ENCODE measurements at places on chromosomes 1 and 21. TPM values are rescaled to one million over a fixed set of nuclear protein-coding genes. Genes with fewer than 3 reads are reported as not detected.

- peaks cover 27% of the 10 kb centered on the region for H3K4me1 ChIP-seq
- no peak overlapping the region for H3K4me3 ChIP-seq
- DNase-seq: no peak
Measured at GRCh38 chr1:8625491-8625890, 191.9 kb downstream of the RERE start.

DNA sequence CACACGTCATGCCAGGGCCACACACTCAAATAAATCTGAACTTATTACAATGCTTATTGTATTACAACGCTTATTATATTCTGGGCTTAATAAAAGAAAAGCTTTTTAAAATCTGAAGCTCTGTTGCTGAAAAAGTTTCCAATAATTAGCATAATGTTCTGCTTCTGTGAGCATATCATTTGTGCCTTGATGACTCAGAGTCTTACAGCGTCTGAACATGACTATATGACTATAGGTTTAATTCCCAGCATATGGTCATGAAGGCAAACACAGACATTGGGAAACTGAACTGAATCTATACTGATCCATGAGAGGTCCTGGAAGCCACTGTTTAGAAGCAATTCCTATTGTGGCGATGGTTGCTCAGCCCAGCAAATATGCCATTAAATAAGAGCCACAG is 66.3 kb downstream of the SIM2 start:
- peaks cover 11% of the 10 kb centered on the region for H3K4me1 ChIP-seq
- no peak overlapping the region for H3K27ac ChIP-seq
- peak; percentile 42 for DNase-seq
- peaks cover 2% of the 10 kb centered on the region for H3K36me3 ChIP-seq

- H3K4me3 ChIP-seq: no peak overlapping the region
- H3K27me3 ChIP-seq: no peaks in the 10 kb centered on the region
- no peaks in the 10 kb centered on the region for H3K36me3 ChIP-seq
- DNase-seq: no peak
- H3K27ac ChIP-seq: no peak overlapping the region
Measured at GRCh38 chr1:145983960-145984830, 12.2 kb downstream of the TXNIP start.

GRCh38 chr1:214401666-214402065 is 120.7 kb downstream of the SMYD2 start:
- peaks cover 25% of the 10 kb centered on the region for H3K36me3 ChIP-seq
- no peak overlapping the region for H3K4me3 ChIP-seq
- H3K27ac ChIP-seq: no peak overlapping the region
- H3K27me3 ChIP-seq: no peaks in the 10 kb centered on the region
- H3K4me1 ChIP-seq: peaks cover 21% of the 10 kb centered on the region

- no peaks in the 10 kb centered on the region for H3K27me3 ChIP-seq
- DNase-seq: no peak
Measured at GRCh38 chr1:47629201-47629600, 191.4 kb downstream of the FOXD2 start.

GRCh38 chr1:209741193-209741592 is 14.7 kb upstream of the TRAF3IP3 start:
- H3K36me3 ChIP-seq: no peaks in the 10 kb centered on the region
- DNase-seq: no peak
- no peaks in the 10 kb centered on the region for H3K27me3 ChIP-seq
- H3K4me3 ChIP-seq: no peak overlapping the region

GRCh38 chr1:200073286-200073637 is 45.8 kb downstream of the NR5A2 start:
- peaks cover 5% of the 10 kb centered on the region for H3K27me3 ChIP-seq
- H3K36me3 ChIP-seq: no peaks in the 10 kb centered on the region
- DNase-seq: no peak
- no peak overlapping the region for H3K4me3 ChIP-seq
- no peak overlapping the region for H3K27ac ChIP-seq

DNA sequence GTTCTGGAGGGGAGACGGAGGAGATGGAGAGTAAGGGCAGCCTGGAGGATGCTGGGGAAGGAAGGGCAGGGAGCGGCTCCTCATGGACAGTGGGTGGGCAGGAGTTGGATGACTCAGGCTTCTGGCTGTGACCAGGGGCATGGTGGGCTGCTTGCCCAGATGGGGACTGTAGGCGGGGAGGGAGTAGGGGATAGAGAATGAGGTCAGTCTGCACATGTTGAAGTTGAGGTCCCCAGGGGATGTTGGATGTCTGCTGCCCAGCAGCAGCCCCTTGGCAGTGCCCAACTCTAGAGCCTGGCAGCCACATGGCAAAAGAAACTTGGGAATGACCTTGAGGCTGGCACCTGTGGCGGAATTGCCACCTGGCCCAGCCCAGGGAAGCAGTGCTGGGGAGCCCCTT is 6.4 kb downstream of the SELENON start:
- H3K36me3 ChIP-seq: peaks cover 38% of the 10 kb centered on the region
- no peak overlapping the region for H3K4me3 ChIP-seq
- no peaks in the 10 kb centered on the region for H3K27me3 ChIP-seq
- peak; percentile 71 for DNase-seq
- peaks cover 6% of the 10 kb centered on the region for H3K4me1 ChIP-seq

GRCh38 chr1:175637911-175638310 is 105.5 kb downstream of the TNR start:
- no peaks in the 10 kb centered on the region for H3K4me1 ChIP-seq
- no peak overlapping the region for H3K4me3 ChIP-seq
- DNase-seq: no peak
- no peak overlapping the region for H3K27ac ChIP-seq
- H3K36me3 ChIP-seq: no peaks in the 10 kb centered on the region

DNA sequence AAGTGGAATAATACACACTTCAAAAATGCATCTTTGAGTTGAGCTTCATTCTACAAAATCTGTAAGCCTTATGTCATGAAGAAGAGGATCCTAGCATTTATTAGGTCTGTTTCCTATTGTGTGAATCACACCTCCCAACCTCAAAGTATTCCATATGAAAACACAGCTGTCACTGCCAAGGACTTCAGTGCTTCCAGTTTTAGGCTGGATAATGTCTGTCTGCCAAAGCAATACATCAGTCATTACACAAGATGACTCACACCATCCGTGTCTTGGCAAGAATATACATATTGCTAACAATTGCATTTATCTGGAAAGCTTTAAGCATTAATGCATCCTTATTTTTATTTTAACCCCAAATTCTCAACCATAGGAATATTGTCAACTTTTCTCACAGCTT is 125.7 kb upstream of the TMPRSS15 start:
- no peaks in the 10 kb centered on the region for H3K4me1 ChIP-seq
- DNase-seq: no peak
- H3K27me3 ChIP-seq: no peaks in the 10 kb centered on the region
- H3K36me3 ChIP-seq: no peaks in the 10 kb centered on the region

IGSF9 gene
- polyA plus RNA-seq: 0.05 TPM

RRAGC gene
- 9.3 TPM for polyA plus RNA-seq

TSPAN1 gene
- 0.89 TPM for polyA plus RNA-seq
